ENCODE measurements at places on chromosomes 12 and 14. TPM values are rescaled to one million over a fixed set of nuclear protein-coding genes. Genes with fewer than 3 reads are reported as not detected.

GRCh38 chr12:49260571-49261363 is 4.1 kb upstream of the TUBA1C start:
- H3K36me3 ChIP-seq, result no peaks in the 10 kb centered on the region
- H3K27ac ChIP-seq, result no peak overlapping the region
- peaks cover 16% of the 10 kb centered on the region for H3K4me1 ChIP-seq
- no peak for DNase-seq
- H3K4me3 ChIP-seq, result no peak overlapping the region
- no peaks in the 10 kb centered on the region for H3K27me3 ChIP-seq

DNA sequence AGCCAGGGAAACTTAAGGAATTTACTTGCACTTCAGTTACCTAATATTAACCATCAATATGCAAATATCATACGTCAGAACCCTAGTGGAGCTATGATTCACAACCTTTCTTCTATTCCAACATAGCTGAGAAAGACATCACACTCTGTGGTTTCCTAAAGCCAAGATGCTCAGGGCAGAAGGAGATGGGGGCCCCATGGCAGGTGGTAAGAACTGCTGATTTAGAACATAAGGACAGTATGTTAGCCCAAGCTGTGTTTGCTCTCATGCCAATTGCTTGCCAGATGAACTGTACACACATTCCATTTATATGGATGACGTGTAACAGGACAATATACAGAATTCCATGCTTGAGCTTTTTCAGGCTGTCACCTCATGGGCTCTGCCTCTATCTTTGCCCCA is 34.6 kb downstream of the HECTD4 start:
- no peak overlapping the region for H3K4me3 ChIP-seq
- DNase-seq, result no peak
- no peaks in the 10 kb centered on the region for H3K36me3 ChIP-seq
- H3K27me3 ChIP-seq, result no peaks in the 10 kb centered on the region
- H3K4me1 ChIP-seq, result no peaks in the 10 kb centered on the region
- H3K27ac ChIP-seq, result no peak overlapping the region

GRCh38 chr14:61456720-61457119 is 135.3 kb downstream of the PRKCH start:
- no peaks in the 10 kb centered on the region for H3K27me3 ChIP-seq
- H3K4me3 ChIP-seq, result no peak overlapping the region
- H3K4me1 ChIP-seq, result peaks cover 66% of the 10 kb centered on the region
- peak; percentile 73 for DNase-seq

The KRT75 gene
- total RNA-seq, result not detected

The ST8SIA1 gene
- total RNA-seq, result 5.7 TPM

The IGF1 gene
- total RNA-seq, result not detected

Data from CD4-positive, alpha-beta T cell (primary cell).